ENCODE measurements at places on chromosomes 6 and 20. TPM values are rescaled to one million over a fixed set of nuclear protein-coding genes. Genes with fewer than 3 reads are reported as not detected.

DNA sequence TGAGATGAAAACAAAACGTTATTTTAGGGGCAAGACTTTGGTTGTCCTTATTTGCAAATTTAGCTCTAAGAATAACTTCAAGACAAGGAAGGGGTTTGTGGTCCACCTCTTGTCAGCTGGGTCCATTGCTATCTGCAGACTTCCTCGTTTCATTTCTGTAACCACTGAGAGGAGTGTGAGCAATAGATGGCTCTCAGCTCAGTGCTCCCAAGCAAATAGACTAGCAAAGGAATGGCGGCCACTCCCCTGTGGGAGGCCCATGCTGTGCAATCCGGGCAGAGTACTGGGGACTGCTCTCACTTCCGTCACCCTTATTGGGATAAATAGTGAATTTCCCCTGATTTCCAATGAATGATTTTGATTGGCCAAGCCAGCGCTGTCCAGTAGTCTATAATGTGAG, 176.6 kb downstream of the ZDHHC14 start:
- DNase-seq = no peak

- DNase-seq = peak; percentile 37
Measured at GRCh38 chr20:57388953-57389694, 2.1 kb upstream of the RBM38 start.

- no peak for DNase-seq
Measured at GRCh38 chr6:23618366-23618765, 507.6 kb upstream of the NRSN1 start.

- DNase-seq = no peak
Measured at GRCh38 chr6:129686941-129687627, 22.9 kb downstream of the ARHGAP18 start.

- no peak for DNase-seq
Measured at GRCh38 chr20:44714701-44715498, at the start of gene CCN5. CCN5 (plus strand) TSS chr20:44715369; CDS start chr20:44715391, 22 bp downstream.

DNA sequence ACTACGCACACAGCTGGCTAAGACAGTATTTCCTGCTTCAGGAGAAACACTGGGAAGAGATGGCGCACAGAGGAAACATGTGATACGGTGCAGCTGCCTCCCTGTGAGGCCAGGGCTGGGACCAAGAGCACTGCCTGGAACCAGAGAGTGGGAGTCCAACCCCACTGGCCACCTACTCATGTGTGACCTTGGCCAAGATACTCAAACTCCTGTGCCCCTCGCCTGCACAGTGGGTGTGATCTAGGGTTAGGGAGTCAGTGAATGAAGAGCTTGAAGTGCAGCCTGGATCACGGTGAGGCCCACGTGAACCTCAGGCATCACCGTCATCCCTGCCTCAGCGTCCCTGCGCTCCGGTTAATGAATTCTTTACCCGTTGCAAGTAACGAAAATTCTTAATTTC, 41.7 kb upstream of the MPC1 start:
- DNase-seq = no peak

DNA sequence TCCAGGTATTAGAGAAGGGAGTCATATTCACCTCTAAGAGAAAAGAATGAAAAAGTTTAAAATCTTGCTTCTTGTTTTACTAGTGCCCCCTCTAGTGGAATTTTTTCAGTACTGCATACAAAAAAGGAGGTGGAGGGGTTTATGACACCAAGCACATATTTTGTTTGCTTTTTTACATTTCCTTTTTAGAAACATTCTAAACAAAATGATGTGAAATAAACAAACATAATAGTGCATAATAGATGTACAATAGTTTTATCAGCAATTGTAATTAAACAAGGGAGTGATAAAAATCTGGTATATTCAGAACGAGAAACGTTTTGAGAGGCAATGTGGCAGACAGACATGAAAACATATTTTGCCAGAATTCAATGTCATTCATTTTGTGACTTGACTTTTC, 111.0 kb upstream of the TFAP2D start:
- DNase-seq = peak; percentile 30

DNA sequence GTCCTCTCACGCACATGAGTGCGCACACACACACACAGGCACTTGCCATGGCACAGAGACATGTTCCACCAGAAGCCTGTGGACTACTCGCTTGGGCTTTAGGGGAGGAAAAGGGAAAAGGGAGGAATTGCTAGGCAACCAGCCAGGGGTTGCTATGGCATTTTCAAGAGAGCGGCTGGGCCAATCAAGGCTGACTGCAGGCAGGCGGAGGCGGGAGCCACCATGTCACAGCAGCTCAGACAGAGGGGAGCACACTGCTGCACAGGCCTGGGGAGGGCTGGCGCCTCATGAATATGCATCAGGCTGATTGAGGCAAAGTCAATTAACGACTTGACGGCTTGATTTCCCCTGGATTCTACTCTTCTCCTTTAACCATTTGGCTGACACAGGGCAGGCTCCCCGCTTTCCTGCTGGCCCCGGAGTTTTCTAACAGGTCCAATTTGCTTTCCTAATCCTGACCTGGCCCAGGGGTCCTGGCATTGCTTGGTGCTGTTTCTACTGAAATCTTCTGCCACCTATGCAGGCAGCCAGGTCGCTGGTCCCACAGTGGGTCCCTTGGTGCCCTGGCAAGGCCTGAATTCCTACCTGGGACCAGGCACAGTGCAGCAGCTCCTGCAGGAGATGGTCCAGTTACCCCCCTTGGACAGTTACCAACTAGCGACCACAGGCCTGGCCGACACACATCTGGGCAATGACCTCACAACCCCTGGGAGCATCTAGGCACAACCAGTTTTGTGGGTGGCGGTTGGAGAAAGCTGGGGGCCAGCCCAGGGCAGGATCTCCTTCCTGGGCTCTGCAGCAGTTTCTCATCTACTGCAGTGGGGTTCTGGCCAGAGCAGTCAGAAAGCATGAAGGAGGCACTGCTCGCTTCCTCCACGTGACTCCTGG, 52.1 kb downstream of the YTHDF1 start:
- DNase-seq = no peak

DNA sequence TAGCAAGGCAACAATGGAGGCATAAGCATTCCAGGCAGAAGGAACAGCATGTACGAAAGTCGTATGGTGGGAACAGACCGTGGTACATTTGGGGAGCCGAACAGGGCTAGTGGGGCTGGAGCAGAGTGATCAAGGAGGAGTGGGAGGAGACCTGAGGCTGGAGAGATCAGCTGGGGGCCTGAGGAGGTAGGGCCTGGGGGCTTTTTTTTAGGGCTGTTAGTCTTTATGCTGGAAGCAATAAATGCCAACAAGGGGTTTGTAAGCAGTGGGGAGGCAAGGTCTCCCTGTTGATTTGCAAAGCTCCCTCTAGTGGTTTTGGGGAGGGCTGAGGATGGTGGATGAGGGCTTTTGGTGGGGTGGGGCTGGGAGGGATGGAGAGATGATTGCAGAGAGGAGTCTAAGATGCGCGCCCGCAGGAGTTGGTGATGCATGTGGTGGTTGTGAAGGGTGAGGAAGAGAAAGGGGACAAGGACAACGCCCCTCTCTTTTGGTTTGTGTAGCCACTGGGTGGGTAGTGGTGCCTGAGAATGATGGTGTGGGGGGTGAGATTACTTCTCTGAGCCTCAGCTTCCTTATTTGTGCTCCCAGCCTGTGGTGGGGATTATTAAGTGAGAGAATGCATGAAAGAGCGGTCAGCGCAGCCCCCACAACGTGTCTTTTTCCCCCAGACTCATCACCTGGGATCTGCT, 74.1 kb upstream of the TOX2 start:
- DNase-seq = peak; percentile 17

- no peak for DNase-seq
Measured at GRCh38 chr6:150723857-150724256, 124.2 kb downstream of the PLEKHG1 start.

GRCh38 chr20:59425572-59425971, 125.2 kb downstream of the EDN3 start:
- DNase-seq = no peak

DNA sequence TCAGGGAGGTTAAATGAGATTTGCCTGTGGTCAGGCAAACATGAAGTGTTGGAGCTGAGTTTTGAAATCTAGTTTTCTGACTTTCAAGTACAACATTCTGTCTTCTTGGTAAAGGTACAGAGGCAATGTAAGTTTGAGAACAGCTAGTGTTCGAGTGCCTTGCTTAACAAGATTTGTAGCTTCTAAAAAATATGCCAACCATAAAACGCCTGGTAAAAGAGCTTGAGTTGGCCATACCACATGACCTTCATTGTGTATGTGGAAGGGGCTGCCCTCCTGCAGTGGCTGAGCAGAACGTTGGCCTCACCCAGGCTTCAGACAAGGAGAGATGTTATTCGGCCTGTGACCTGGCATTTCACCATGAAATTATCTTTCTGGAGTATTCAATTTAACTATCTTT, 86.5 kb downstream of the MAP7 start:
- no peak for DNase-seq

DNA sequence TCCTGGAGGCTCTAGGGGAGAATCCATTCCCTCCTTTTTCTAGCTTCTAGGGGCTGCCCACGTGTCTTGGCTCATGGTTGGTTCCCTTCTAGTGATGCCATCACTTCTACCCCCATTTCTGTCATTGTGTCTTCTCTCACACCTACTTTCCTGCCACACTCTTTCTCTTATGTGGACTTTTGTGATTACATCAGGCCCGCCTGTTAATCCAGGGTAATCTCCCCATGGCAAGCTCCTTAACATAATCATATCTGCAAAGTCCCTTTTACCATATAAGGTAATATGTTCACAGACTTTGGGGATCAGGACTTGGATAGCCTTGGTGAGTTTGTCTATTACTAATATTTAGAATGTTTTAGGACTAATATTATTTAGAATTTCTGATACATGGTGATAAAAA, 111.9 kb downstream of the DNAH8 start:
- no peak for DNase-seq

DNA sequence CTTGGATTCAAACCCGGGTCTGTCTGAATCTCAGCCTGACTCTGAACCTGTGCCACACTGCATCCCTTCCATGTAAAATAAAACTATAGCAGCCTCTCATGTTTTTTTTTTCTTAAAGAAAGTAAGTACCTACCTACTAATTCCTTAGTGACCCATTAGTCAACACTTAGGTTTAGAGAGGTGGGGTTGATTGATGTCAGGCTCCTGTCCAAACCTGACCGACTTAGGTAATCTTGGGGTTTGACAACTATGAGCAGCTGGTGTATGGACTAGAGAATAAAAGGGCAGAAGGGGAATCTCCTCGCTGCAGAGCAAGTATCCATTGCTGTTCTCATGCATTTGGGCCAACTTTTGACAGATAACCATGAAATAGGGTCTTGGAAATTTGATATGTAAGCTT, 6.5 kb downstream of the NKAIN2 start:
- DNase-seq = no peak

GRCh38 chr6:116210750-116211425, 43.0 kb downstream of the TSPYL4 start:
- no peak for DNase-seq

DNA sequence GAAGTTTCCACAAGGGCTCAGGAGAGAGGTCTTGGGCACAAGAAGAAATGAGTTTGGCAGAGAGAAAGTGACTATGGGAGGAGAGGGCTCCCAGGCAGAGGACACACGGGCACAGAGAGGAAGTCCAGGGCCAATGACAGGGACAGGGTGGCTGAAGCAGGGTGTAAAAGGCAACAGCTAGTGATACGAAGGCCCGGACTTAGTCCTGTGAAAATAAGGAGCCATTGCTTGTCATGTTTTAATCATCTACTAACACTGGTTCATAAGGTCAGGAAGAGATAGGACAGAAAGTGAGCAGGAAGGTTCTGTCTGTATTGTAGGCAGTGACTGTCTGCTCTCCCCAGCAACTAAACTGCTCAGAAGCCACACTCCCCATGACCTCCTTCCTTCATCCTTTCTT, 204.7 kb upstream of the SHLD1 start:
- DNase-seq = no peak

GRCh38 chr6:97262676-97263075, 20.3 kb downstream of the MMS22L start:
- no peak for DNase-seq

DNA sequence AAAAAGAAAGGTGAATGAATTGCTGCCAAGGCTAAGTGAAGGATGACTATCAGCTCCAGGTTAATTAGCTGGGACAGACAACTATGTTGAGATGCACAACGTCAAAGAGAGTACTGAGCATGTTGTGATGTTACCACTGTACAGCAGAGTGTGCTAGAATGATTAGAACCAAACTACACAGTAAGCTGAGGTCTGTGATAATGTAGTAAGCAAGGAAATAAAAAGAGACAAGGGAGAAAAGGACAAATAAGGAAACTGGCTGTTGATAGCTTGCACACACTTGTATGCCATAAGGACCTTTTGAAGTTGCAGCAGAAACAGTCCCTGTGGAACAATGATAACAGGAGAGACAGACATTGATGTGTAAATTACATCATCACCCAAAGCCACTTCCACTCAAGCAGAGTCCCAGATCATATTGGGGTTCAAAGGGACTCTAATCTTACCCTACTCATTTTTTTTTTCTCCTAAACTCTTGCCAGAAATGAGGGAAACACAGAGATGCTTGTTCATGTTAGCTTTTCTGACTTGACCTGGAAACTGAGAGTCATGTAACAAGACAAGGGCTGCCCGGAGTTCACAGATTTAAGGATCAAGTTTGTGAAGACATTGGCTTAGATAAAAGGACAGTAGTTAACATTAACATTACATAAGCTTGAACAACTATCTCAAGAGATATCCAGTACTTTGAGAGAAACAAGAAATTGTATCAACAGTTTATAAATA, 189.9 kb downstream of the CENPW start:
- no peak for DNase-seq

DNA sequence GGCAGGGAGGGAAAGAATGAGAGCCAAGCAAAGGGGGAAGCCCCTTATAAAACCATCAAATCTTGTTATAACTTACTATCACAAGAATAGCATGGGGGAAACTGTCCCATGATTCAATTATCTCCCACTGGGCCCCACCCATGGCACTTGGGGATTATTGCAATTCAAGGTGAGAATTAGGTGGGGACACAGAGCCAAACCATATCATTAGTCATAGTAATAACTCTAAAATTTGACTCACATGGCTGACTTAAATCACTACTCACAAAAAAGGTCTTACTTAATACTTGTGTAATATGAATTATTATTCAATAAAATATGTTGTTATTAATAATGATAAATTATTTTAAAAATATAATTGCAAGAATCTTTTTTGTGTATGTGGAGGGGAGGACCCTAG, 178.1 kb upstream of the TCF21 start:
- no peak for DNase-seq

- DNase-seq = no peak
Measured at GRCh38 chr6:147677647-147678046, 169.2 kb downstream of the SAMD5 start.

DNA sequence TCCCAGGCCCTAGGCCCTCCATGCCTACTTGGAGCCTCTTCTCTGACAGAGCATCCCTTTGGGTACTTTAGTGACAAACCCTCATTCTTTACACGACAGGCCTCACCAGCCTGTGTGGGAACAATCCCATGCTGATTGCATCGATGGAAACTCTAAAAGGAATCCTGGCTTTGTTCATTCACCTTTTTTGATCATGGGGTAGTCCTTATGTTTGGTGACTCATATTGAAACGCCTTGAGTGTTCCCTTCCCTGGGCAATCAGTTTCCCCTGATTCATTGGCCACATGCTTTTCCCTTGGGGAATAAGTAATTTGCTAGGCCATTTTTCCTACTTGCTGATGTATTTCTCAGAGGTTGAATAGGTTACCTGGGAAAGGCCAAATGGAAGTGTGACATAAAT, 14.7 kb upstream of the TNFAIP3 start:
- no peak for DNase-seq

Gene ISM1
- total RNA-seq = 23.8 TPM

Gene PFDN6
- 33.3 TPM for total RNA-seq

Gene EBF4
- 5.9 TPM for total RNA-seq

Gene KHDC1L
- not detected for total RNA-seq

Gene KCNB1
- total RNA-seq = 0.36 TPM

Gene PRND
- total RNA-seq = 371 TPM

Gene ARMH2
- total RNA-seq = not detected

Gene DDO
- not detected for total RNA-seq

Measured in endothelial cell (in vitro differentiated cells).